ENCODE measurements at places on chromosomes 1 and 21.

GRCh38 chr1:54403808-54404261 is 2.4 kb downstream of the SSBP3 start:
- H3K4me1 ChIP-seq = peaks cover 61% of the 10 kb centered on the region
- H3K27me3 ChIP-seq = no peaks in the 10 kb centered on the region
- H3K36me3 ChIP-seq = peaks cover 32% of the 10 kb centered on the region

- H3K4me3 ChIP-seq = no peak overlapping the region
- peaks cover 10% of the 10 kb centered on the region for H3K4me1 ChIP-seq
- H3K27me3 ChIP-seq = no peaks in the 10 kb centered on the region
- DNase-seq = no peak
Observed at GRCh38 chr1:56385314-56385713, 194.0 kb downstream of the PLPP3 start.

DNA sequence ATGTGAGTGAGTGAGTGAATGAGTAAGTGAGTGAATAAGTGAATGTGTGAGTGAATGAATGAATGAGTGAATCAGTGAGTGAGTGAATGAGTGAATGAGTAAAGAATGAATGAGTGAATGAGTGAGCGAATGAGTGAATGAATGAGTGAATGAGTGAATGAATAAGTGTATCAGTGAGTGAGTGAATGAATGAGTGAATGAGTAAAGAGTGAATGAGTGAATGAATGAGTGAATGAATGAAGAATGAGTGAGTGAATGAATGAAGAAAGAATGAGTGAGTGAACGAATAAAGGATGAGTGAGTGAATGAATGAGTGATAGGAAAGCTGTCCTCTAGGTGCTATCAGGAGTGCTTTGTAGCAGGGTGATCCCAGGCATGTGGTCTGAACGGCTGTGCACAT is 35.7 kb downstream of the CFAP74 start:
- H3K27me3 ChIP-seq = peaks cover 6% of the 10 kb centered on the region
- H3K36me3 ChIP-seq = no peaks in the 10 kb centered on the region
- H3K4me1 ChIP-seq = no peaks in the 10 kb centered on the region
- H3K4me3 ChIP-seq = no peak overlapping the region
- no peak overlapping the region for H3K27ac ChIP-seq

GRCh38 chr1:53087332-53088285 is 25.6 kb downstream of the PODN start:
- H3K27me3 ChIP-seq = no peaks in the 10 kb centered on the region
- H3K36me3 ChIP-seq = no peaks in the 10 kb centered on the region
- no peak overlapping the region for H3K27ac ChIP-seq
- peaks cover 8% of the 10 kb centered on the region for H3K4me1 ChIP-seq

DNA sequence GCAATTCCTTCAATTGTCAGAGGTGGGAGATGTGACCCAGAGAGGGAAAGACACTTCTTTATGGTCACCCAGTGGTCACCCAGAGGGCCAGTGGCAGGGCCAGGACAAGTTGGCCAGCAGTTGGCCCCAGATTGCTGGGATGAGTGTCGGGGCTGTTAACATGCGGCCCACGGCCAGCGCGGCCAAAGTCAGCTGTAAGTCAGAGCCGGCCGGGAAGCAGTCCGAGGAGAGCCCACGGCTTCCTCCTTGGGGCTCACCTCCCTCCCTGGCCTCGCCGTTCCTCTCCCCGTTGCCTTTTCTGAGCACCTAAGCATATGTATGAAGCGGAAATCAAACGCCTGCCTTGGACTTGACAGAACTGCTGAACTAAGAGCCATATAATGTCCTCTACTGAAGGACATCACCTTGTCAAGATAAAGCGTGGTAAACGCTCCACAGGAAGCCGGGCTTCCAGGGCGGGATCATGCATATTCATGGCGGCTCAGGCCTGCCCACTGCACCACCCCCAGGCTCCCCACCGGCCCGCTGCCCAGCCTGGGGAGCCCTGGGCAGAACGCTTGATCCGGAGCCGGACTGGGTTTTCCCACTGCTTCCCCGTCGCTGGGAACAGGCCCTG is 245.4 kb upstream of the POU3F1 start:
- DNase-seq = no peak
- peak overlapping the region; percentile 45 for H3K4me3 ChIP-seq
- H3K27me3 ChIP-seq = peaks cover 75% of the 10 kb centered on the region
- no peaks in the 10 kb centered on the region for H3K36me3 ChIP-seq
- no peak overlapping the region for H3K27ac ChIP-seq

GRCh38 chr1:223075834-223076233 is 67.2 kb downstream of the TLR5 start:
- no peaks in the 10 kb centered on the region for H3K27me3 ChIP-seq
- DNase-seq = no peak
- H3K4me1 ChIP-seq = peaks cover 36% of the 10 kb centered on the region
- H3K36me3 ChIP-seq = no peaks in the 10 kb centered on the region
- H3K27ac ChIP-seq = no peak overlapping the region
